ENCODE measurements at places on chromosomes 4 and X. TPM values are rescaled to one million over a fixed set of nuclear protein-coding genes. Genes with fewer than 3 reads are reported as not detected.
A peak's percentile ranks its signal among the peaks of the same experiment; 100 is the strongest.

GRCh38 chr4:56102601-56103000 lies 153.9 kb downstream of the CEP135 start:
- no peak for DNase-seq

GRCh38 chr4:116702949-116703348 lies 382.4 kb downstream of the TRAM1L1 start:
- DNase-seq = no peak

DNA sequence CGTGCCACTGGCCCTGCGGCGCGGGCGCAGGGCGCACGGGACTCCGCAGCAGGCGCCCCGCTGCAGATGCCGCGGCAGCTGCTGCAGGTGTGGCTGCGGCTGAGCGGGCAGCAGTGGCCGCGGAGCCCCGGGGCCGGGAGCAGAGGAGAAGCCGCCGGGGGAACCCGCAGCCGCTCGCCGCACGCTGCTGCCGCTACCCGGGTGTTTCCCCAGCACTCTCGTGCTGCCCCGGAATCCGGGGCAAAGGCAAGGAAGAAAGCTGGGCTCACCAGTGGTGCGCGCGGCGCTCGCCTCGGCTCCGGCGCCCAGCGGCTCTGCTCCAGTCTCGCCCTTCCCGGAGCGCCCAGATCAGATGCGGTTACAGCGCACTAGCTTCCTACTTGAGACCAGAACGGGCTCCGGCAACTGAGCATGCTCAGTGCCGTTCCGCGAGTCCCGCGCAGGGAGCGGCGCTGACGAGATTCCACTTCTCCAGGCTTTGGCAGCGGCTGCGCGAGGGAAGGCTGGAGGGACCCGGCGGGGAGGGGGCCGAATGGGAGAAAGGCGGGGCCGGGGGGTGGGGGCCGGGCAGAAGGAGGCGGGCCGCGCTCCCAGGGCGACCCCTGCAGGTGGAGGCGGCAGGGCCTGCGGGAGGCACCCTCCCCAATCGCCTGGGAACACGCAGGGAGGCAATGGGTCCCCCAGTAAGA lies at the start of gene APBB2:
Gene APBB2, minus strand, starts transcription at position 407 of the 689 bp plus-strand sequence. CDS start 181,288 bp downstream, outside the sequence.
- peak; percentile 98 for DNase-seq

DNA sequence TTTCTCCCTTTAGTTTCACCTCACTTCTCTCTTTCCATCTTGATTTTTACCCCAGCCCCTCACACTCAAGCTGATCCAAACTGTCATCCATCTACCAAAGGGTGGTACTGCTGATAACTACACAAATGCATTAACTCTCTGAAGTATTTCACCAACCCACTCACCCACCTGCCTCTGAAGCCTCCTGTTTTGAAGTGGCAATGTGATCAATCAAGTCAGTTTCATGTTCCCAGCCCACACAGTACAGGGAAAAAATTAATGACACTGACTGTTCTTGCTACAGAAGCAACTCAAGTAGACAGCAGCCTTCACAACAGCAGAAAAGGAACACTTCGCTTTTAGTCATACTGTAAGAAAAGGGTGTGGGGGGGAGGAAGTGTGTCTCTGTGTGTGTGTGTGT lies 183.0 kb upstream of the NOCT start:
- no peak for DNase-seq

- no peak for DNase-seq
Observed at GRCh38 chr4:179164267-179164999, 1722.2 kb upstream of the AGA start.

DNA sequence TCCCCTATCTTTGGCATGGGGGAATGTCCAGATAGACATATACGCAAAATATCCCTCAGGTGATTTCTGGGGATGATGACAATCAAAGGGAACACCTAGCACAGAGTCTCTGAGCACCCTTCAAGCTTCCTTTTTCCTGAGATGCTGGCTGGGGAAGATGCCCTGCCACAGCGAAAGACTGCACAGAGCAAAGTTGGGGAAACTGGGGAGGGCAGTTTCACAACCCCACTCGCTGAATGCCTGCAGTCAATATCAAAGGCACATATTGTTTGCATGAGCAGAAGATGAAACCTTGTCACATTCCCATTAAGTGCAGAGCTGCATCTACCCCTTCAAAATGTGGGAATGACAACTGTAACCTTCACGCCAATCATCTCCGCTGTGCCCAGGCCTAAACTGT lies 2.6 kb downstream of the GPC4 start:
- no peak for DNase-seq

Gene MFAP3L
- polyA plus RNA-seq = 1.4 TPM
